ENCODE measurements at places on chromosomes 4 and X.

DNA sequence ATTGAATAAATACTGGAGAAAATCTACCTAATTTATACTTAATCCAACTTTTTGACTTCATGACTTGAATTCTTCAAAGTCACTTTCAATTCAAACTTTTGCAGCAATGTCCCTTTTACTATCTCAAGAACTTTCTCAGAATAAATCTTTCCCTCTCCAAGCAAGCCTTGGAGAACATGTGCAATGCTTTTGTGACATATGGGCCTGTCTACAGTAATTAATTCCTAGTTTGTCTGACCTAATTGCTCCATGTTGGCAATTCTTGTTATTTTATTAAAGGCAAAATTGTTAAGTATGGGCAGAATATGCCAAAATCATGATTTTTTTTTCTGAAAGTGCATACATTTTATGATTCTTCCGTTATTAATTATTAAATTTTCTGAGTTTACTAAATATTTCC lies 1115.3 kb downstream of the PDHA2 start:
- no peak for DNase-seq

- DNase-seq = no peak
Observed at GRCh38 chrX:621705-622503, 8.7 kb upstream of the SHOX start.

DNA sequence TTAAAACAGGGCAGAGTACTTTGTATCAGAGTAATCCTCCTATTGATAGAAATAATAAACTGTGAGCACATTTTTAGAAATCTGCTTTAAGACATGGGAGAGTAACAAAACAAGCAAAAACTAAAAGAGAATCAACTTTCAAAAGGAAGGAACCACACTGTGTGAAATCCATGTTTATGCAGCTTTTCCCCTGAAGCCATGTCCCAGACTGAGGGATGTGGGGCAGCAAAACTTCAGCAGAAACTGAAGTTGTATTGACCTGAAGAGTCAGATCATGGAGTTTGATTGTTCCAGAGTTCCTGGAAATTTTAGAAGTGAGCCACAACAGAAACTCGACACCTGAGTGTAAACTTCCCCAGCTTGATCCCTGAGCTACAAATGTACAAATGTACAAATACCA lies 53.2 kb downstream of the COMMD8 start:
- DNase-seq = no peak

DNA sequence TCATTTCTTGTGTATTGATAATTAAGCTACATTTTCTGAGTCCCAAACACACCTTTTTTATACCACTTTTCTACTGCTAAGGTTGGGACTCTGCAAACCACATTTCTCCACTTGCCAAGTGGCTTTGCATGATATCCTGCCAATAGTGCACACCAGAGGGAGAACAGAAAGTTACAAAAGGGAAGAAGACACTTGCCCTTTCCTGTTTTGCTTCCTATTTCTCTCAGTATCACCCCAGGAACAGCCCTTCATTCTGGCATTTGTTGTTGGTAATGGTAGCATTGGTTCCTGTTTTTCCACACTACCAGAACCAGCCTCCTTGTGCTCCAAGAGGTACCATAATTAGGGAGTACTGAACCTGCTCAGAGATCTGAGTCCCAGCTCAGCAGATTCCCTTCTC lies 87.1 kb downstream of the HDX start:
- DNase-seq = no peak

GRCh38 chr4:123259676-123260646 lies 136.6 kb upstream of the SPRY1 start:
- DNase-seq = peak; percentile 37
